ENCODE measurements at places on chromosomes 7 and 10.
A peak's percentile ranks its signal among the peaks of the same experiment; 100 is the strongest.

DNA sequence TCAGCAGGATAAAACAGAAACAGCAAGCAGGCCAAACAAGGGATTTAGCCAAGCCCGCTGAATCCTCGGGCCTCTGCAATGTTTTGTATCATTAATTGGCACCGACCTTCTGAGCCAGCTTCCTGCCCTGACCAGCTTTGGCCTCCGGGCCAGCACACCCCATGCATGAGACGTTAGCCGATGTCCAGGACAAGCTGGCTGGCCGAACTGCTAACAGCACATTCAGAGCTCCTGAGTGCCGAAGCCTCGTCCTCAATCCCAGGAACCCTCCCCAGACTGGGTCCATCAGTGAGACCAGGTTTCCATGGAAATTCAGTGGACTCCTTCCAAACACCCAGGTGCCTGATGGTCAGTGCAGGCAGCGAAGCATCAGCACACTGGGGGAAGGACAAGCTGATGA is 134.3 kb upstream of the PFKP start:
- no peak for DNase-seq

DNA sequence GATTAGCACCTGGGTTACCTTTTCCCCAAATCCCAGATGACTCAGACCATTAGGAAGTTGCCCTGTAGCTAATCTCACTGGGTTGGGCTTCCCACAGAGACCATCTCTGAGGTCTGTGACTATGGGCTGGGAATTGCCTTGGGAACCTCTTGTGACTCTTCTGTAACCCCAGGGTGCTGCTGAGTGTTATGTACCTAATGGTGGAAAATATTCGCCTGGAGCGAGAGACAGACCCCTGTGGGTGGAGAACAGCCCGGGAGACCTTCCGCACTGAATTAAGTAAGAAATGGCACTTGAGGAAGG is 20.0 kb downstream of the STRIP2 start:
- no peak for DNase-seq

DNA sequence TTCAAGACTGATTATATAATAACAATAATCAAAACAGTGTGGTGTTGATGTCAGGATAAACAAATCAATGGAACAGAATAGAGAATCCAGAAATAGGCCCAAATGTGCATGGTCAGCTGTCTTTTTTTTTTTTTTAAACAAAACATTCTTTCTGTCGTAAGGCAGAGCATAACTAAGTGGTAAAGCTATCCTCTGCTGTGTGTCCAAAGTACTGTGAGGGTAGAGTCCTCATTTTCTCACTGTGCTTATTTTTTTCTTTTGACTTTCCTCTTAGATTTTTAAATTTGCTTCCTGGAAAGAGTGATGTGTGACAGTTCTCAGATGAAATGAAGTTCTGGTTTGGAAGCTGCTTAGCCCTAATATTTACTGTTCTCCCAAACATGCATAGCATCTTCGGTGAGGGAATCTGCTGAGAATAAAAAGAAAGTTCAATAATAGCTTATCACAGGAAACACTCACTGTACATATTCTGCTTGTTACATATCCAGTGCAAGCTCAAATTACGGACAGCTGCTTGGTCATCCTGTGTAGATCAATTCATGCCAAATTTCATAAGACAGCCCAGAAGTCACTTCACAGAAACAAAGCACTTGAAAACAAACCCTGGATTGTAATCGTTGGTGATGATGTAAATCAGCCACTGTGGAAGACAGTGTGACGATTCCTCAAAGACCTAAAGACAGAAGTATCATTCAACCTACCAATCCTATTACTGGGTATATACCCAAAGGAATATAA is 423.9 kb downstream of the NEBL start:
- peak; percentile 66 for DNase-seq

DNA sequence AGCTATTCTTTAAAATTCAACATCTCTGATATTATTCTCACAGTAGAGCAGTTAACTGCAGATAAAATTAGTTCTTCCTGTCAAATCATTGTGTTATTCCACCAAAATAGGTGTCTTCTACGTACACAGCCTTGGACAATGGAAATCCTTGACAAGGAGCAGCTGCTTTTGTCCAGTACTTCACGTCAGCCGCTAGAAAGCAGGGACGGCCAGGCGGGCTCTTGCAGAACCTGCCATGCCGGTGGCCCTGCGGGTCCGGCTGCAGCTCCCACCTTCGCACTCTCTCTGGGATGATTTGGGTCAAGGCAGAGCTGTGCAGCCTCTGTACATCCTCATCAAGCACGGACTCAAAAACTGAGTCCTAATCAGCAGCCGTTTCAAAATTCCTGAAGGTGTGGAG is 2.2 kb upstream of the FOXI2 start:
- DNase-seq = no peak

GRCh38 chr7:41183741-41184140 is 519.1 kb downstream of the INHBA start:
- no peak for DNase-seq

DNA sequence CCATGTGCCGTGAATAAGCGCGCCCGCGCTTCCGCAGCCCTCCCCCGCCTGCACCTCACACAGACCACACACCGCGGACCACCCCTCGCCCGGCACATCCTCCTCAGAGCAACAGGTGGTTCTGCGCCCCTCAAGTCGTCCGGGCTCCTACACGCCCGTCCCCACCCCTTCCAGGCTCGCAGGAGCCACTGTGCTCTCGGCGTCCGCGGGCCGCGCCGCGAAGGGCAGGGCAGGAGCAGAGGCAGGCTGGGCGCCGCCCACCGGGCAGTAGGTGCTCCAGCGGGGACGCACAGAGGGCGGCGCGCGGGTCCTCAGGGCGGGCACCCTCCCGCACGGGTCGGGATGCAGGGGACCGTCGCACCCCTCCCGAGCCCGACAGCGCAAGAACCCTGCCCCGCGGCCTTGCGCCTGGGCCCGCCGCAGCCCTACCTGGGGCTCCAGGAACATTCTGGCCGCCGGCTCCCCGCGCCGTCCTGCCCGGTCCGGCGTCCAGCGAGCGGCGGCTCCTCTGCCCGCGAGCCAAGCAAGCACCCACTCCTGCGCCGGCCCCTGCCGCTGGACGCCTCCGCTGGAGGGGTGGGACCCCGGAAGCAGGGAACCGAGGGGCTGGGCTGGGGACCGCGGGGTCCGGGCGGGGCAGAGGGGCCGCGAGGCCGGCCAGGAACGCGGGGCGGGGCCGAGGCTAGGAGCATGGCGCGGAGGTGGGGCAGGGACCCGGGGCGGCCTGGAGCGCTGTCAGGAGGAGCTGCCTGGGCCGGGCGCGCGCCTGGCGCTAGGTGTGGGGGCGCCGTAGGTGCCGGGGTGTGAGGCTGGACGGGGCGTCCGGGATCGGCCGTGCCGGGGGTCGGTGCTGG is 37.4 kb downstream of the RASGEF1A start:
- DNase-seq = no peak

DNA sequence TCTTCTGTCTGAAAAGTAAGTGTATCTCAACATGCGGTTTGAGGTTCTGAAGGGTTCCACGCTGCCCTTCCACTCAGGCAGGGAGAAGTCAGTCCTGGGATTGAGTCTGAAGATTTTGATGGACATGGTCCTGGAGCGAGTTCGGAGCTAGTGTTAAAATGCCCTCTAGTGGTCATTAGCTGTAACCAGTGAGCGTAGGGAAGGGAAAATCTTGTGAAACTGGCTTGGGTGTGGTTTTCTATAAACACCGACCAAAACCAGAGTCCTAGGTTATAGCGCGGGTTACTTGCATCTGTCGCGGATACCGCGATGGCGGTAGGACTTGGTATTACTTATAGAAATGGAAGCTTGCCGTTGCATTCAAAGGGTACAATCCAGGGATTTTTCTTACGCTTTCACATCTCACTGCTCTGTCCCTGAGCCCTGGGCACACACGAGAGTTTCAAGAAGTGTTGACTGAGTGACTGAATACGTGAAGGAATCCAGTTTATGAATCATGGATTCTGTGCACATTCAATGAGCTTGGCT is 348.2 kb upstream of the C7orf33 start:
- DNase-seq = peak; percentile 66

DNA sequence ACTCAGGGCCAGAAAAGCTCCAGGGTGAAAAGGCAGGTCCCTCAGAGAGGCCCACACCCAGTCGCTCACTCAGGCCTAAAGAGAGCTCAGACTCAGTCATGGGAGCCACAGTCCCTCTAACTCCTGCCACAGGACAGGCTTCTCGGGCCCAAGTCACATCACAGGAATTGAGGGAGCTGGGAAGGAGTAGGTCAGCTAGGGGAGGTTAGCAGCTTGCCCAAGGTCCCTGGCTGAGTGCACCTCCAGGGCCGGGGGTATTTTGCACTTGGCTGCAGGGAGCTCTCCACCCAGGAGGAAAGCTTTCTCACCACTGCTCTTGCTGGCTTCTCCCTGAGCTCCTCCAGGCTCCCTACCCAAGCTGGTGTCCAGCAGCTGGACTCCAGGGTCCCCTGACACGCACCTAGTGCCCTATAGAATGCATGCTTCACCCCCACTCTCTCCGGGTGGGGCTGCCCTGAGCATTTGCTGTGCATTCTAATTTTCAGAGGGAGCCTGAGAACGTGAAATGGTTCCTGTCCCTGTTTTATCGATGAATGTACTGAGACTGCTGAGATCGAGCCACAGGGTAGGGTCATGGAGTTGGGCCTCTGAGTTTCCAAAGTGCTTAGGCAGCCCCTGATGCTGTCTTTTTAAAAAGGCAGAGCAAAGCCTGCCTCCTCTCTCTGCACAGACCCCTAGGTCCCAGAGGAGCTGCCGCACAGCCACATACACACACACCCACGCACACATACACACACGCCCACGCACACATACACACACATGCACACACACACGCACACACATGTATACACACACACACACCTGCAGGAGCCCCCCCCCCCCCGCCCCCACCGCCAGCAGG is 37.9 kb upstream of the RET start:
- DNase-seq = no peak

GRCh38 chr7:2931034-2931415 is 86.9 kb upstream of the GNA12 start:
- DNase-seq = no peak

DNA sequence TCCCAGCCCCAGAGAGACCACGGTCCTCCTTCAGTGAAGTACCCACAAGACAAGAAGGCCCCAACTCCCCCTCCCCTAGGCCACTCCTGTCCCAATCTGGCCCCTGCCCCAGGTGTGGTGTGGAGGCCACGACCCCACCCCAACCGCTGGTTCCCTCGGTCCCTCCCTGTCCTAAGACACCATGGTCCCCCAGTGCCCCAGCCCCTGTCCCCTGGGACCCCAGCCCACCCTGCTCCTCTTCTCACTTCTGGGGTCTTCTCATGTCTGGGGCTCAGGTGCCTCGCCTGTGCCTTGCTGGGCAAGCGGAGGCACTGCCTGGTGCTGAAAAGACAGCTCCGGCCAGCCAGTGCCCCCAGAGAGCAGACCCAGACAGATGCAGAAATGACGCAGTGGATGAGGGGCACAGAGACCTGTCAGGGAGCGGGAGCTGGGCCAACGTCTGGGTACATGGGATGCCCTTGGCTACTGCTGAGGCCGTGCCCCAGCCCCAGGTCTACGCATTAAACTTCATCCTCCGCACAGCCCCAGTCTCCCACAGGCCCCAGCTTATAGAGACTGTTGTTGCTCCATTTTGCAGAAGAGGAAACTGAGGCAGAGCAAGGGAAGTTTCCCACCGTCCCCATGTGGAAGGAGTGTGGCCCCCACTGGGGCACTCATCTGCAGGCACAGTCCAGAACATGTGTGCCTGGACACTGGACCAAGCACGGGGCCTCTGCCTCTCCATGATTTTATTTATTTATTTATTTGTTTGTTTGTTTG is 14.8 kb downstream of the GRIFIN start:
- DNase-seq = no peak

- DNase-seq = no peak
These were observed 112.4 kb upstream of the JAZF1 start for GRCh38 chr7:28292834-28293526.

GRCh38 chr10:72886621-72887020 is 6.9 kb upstream of the OIT3 start:
- DNase-seq = no peak

GRCh38 chr10:84328418-84329195 is at the start of gene CCSER2:
TSS of gene CCSER2 (plus strand) at chr10:84328589. CDS start at chr10:84371053, 42,464 bp downstream.
- no peak for DNase-seq

- no peak for DNase-seq
These were observed 25.7 kb downstream of the HDAC9 start for GRCh38 chr7:18521236-18521589.

DNA sequence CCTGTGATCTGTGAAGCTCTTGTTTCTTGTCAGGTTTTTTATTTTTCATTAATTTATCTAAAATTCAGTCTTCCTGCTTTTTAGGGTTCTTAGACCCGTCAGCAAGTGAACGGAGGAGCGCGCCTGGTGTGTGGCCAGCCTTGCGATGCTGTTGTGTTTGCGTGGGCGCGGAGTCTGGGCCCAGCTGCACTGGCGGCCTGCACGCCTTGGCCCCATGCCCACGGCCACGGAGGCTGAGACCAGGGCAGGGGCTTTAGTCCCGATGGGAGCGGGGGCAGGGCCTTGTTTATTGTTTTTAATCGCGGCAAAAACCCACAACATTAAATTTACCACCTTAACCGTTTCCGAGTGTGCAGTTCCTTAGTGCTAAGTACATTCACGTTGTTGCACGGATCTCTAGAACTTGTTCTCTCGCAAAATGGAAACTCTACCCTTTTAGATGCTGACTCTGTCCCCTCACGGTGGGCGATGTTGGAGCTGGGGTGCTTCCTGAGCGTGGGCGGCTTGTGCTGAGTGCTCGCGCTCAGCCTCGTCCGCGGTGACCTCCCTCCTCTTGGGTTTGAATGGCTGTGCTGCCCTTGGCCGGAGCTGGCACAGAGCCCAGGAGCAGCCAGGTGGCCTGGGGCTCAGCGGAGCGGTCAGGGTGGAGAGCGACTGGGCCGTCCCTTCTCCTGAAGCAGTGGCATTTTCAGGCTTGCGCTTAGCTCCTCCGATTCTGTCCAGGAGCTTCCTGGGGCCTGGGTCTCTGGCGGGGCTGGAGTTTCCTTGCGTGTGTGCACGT is 69.1 kb downstream of the INPP5A start:
- DNase-seq = peak; percentile 34

DNA sequence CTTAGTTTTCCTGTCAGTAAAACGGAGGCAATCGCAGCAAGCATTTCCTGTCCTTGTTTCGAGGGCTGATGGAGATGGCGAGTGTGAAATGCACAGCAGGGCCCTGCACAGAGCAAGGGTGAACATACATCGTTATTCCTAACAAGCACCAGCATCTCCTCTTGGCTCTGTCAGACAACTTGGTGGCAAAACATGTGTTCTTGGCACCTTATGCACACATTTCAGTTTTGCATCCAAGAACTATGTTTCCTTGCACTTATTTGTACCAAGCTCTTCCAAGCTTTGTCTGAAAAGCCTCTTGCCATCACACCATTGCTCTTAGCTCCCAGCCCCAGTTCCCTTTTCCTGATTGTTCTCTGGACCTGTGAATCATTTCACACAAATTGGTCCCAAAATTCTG is 132.9 kb upstream of the GRB10 start:
- no peak for DNase-seq

- DNase-seq = peak; percentile 99
These were observed at the start of gene VCL for GRCh38 chr10:73997787-73998622. TSS of gene VCL (plus strand) at chr10:73998116. CDS start at chr10:73998208, 92 bp downstream.

GRCh38 chr10:101785801-101786200 is 2.6 kb upstream of the NPM3 start:
- DNase-seq = no peak

All from choroid plexus epithelial cell (primary cell).